ENCODE measurements at places on chromosomes 12 and 14.

DNA sequence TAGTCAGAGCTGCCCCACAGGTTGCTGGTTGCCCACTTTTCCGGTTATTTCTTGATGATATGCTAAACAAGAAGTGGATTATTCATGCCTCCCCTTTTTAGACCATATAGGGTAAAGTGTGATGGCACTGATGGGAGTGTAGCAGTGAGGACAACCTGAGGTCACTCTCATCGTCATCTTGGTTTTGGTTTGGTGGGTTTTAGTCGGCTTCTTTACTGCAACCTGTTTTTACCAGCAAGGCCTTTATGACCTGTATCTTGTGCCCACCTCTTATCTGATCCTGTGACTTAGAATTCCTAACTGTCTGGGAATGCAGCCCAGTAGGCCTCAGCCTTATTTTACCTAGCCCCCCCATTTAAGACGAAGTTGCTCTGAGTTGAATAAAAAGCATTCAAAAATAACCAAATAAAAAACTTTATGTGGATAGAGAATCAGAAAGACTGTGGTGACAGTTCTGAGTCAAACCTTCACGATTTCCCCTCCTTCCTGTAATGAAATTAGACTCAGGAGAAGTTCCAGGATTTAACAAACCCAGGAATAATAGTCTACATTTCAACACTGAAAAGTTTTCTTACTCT, 144.2 kb downstream of the PAWR start:
- DNase-seq: no peak

- DNase-seq: no peak
These were observed 1.4 kb downstream of the SYT10 start for GRCh38 chr12:33438025-33438772.

DNA sequence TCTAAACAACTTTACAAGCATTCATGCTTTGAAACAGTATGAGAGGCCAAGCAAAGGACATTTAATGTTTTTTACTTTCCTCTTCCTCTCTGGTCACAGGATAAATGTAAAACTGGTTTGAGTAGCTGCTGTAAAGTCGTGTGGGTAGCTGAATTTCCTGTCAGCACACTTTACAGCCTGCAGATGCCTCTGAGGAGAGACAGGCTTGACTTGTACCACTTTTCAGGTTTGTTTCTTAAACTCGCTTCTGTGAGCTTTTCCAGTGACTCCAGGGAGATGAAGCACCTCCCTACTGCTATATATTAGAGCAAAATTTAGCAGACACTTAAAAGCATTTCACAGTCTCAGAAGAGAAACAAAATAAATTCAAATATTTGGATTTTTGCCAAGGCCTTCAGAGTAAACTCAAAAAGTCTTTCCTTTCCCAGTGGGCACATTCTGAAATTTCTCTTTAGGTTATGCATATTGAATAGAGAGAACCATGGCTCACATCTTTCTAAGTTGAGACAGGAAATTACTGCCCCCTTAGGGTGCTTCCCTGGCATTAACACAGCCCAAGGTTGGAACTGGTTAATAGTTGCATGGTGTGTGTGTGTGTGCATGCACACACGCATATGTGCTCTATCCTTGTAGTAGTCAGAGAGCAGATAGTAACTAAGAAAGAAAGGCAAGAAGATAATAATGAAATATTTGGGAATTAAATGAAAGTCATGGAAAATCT, 557.3 kb upstream of the MIS18BP1 start:
- no peak for DNase-seq

DNA sequence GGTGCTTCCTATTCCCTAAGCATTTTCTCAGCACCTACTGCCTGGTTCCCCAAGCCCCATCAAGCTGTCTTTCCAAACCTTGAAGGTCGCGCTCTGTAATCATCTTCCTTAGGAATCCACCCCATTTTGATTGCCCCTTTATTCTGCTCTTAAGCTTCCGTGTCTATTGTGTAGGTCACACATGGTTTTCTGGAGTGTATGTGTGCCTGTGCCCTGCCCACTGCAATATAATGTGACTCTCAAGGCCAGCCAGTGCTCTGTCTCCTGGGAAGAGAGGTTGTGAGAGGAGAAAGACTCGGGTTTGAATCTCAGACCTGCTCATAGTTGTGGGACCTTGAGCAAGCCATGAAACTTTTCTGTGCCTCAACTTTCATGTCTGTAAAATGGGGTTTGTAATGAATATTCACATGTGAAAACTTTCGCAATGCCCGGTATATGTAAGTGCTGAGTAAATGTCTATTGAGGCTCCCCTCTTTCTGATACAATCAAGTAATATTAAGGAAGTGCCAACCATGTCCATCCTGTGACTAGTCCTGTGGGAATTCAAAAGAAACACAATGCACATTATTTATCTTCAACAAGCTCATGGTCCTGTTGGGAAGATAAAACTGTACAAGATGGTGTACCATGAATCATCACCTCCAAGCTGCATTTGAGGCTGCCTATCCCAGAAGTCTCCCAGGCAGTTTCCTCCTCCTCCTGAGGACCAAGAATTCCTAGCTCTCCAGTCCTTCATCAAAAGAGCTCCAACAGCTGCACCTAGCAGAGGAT, 774 bp upstream of the KRT75 start:
- no peak for DNase-seq

GRCh38 chr14:72401632-72402376, 469.6 kb downstream of the RGS6 start:
- no peak for DNase-seq

DNA sequence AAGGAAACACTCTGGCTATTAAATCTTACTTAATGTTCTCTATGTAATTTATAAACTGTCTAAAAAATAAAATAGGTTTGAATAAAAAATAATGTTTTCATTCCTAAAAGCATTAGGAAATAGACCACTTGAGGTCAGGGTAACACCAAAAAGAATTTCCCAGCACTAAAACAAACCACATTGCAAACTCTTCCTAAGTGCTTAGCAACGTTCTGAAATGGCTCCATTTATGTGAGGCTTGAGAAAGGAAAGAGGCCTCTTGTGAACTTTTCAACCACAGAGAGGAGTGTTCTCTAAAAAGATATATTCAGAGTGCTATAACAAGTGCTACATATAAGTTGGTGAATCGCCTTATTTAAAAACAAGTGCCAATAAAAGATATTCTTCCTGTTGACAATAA, 42.7 kb downstream of the ALX1 start:
- DNase-seq: no peak
